ENCODE measurements at places on chromosomes 7 and 10. TPM values are rescaled to one million over a fixed set of nuclear protein-coding genes. Genes with fewer than 3 reads are reported as not detected.

Gene IDE
- 38.0 TPM for total RNA-seq

Gene WDFY4
- total RNA-seq = 2.0 TPM

Gene CLDN3
- not detected for total RNA-seq

Gene CCDC146
- total RNA-seq = 12.6 TPM

Gene DHTKD1
- 35.7 TPM for total RNA-seq

Gene CALHM3
- total RNA-seq = not detected

Gene GIMAP4
- 15.4 TPM for total RNA-seq

Gene EBLN1
- total RNA-seq = not detected

Gene TMEM236
- total RNA-seq = not detected

Gene TAS2R41
- not detected for total RNA-seq

Gene SLC39A12
- total RNA-seq = 27.6 TPM

Gene POM121L12
- not detected for total RNA-seq

Gene ANKRD2
- 3.0 TPM for total RNA-seq

Gene PPP1R3A
- total RNA-seq = not detected

Gene FLNC
- 8.6 TPM for total RNA-seq

Gene HOXA7
- not detected for total RNA-seq

Gene RET
- total RNA-seq = 13.5 TPM

Gene CALML5
- not detected for total RNA-seq

Gene CARD11
- total RNA-seq = 2.2 TPM

Gene POLR2J3
- 45.9 TPM for total RNA-seq

Gene CYP2C18
- total RNA-seq = 0.51 TPM

Gene HDAC9
- total RNA-seq = 96.7 TPM

Gene OPN4
- 1.9 TPM for total RNA-seq

Gene IFRD1
- total RNA-seq = 43.1 TPM

Gene PDCD11
- total RNA-seq = 20.6 TPM

Gene CALHM1
- 2.9 TPM for total RNA-seq

Gene CALHM2
- total RNA-seq = 13.0 TPM

Gene TMEM270
- total RNA-seq = not detected

Gene CACNB2
- 90.7 TPM for total RNA-seq

Gene H2BK1
- total RNA-seq = not detected

Gene EPO
- total RNA-seq = not detected

Gene ANKRD30A
- 0.43 TPM for total RNA-seq

Gene PDE1C
- total RNA-seq = 103 TPM

Gene ZP3
- 1.5 TPM for total RNA-seq

Gene HOXA3
- total RNA-seq = not detected

Gene CFAP46
- total RNA-seq = 22.5 TPM

Gene SOSTDC1
- 2.4 TPM for total RNA-seq

Gene IFT22
- 30.9 TPM for total RNA-seq

Gene ASB4
- total RNA-seq = 1.2 TPM

Gene GATA3
- total RNA-seq = not detected

Gene CC2D2B
- total RNA-seq = 4.2 TPM

Gene RTKN2
- 2.7 TPM for total RNA-seq

Gene LRRC18
- total RNA-seq = not detected

Gene ITGA8
- 6.2 TPM for total RNA-seq

Gene CDH23
- total RNA-seq = 8.6 TPM

Gene ZNF804B
- 1.8 TPM for total RNA-seq

Data from dorsolateral prefrontal cortex (tissue), 122 donors.